ENCODE measurements at places on chromosomes 2 and 18.

GRCh38 chr18:58539659-58540380 is 89.1 kb downstream of the ALPK2 start:
- no peak for DNase-seq

- DNase-seq = no peak
These were observed 150.6 kb downstream of the TMX3 start for GRCh38 chr18:68564351-68564750.

GRCh38 chr18:48165111-48165866 is 234.8 kb upstream of the SMAD2 start:
- no peak for DNase-seq

DNA sequence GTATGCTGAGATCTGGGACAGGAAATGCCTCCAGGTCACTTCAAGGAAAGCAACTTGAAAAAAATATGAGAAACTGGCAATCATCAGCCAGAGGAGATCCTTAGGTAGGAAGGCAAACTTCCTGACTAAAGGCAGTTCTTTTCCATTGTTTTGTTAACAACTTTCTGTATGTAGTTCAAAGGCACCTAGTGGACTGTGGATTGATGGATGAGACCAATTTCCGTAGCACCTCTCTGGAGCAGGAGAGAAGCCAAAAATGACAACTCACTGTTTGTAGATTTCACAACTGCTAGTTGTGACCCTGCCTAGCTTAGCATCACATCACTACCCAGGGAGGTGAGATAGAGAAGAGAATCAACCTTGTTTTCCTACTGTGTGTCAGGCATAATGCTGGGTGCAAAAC is 21.8 kb upstream of the NOSTRIN start:
- DNase-seq = no peak

DNA sequence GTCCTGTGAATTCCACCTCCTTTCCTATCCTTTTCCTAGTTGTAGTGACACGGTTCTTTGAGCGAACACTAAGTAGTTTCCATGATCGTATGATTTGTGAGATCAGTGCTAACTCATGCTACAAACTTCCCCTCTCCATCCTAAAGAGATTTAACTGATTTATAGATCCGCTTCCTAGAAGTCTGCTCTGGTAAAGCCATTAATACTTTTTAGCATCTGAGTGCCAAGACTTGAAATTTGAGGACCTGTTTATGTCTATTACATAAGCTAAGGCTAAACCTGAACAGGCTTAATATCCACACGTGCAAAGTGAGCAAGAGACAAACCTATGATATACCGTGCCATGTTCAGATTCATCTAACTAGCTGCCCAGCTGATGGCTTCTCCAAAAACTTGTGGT is 14.9 kb downstream of the PROKR1 start:
- DNase-seq = no peak

GRCh38 chr2:232449964-232450363 is 6.0 kb upstream of the ALPI start:
- no peak for DNase-seq

DNA sequence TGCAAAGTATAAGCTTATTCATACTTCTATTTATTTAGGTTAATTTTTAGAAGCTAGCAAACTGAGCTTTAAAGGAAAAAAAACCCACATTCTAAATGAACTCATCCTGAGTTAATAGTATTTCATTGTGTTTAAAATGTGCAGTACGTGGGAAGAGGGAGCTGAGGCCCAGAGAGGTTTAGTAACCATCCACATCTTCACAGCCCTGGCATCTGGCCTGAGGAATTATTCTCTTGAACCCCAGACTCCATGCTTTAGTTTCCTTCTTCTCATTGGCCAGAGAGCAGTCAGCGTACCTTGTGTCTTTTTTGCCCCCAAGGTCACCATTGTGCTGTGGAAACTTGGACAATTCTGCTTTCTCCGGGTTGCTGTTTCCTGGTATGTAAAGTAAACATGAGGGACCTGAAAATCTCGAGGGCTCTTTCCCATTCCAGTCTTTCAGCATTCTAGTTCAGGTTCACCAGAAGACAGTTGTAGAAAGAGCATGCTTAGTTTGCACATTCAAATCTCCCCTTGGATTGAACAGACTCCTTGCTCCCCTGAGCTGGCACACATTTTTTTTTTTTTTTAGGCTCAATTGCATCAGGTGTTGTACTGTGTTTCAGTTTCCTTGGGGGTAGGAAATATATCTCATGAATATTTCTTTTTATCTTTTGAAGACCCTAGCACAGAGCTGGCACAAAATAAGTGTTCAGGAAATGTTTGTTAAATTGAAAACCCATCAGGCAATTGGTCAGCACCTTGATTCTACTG is 81.4 kb downstream of the MYCN start:
- DNase-seq = no peak

DNA sequence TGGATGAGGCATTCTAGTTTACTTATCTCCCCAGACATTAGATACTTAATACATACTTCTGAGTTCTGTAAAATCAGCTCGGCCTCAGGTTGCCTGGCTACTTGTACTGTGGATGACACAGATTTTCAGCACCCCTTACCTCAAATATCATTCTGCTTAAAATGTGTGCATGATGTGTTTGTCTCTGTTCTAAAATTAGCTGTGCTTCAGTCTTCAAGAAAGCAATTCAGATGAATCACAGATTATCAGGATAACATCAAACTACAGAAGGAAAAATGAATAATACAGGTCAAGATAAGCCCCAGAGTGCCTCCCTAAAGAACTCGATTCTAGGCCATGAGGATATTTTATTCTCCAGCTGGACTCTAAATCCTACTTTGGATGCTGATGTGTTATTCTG is 21.3 kb upstream of the MAPRE2 start:
- DNase-seq = no peak

- DNase-seq = no peak
These were observed 28.8 kb downstream of the PKDCC start for GRCh38 chr2:42076357-42077225.
